ENCODE measurements at places on chromosomes 2 and 18.

DNA sequence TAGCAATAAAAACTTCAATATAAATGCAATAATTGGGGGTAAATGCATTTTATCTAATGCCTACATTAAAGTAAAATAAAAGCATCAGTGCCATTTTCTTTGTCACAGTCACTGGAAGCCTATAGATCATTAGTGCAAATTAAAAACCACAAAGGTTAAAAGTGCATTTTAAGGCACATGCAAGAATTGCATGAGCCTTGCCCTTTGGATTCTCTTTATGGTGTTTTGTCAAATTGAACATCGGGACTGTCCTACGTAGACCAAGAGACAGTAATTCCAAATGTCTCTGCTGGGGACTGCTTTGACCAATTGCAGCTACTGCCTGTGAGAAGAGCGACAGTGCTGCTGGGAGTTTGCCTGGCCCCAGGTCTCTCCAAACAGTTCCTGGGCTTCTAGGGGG is 130.3 kb upstream of the SATB2 start:
- no peak for DNase-seq

GRCh38 chr18:56115071-56116015 is 523.0 kb downstream of the TXNL1 start:
- no peak for DNase-seq

GRCh38 chr2:195536906-195537305 is 120.1 kb upstream of the SLC39A10 start:
- DNase-seq: no peak

GRCh38 chr2:128154225-128154624 is 63.2 kb downstream of the UGGT1 start:
- DNase-seq: no peak

DNA sequence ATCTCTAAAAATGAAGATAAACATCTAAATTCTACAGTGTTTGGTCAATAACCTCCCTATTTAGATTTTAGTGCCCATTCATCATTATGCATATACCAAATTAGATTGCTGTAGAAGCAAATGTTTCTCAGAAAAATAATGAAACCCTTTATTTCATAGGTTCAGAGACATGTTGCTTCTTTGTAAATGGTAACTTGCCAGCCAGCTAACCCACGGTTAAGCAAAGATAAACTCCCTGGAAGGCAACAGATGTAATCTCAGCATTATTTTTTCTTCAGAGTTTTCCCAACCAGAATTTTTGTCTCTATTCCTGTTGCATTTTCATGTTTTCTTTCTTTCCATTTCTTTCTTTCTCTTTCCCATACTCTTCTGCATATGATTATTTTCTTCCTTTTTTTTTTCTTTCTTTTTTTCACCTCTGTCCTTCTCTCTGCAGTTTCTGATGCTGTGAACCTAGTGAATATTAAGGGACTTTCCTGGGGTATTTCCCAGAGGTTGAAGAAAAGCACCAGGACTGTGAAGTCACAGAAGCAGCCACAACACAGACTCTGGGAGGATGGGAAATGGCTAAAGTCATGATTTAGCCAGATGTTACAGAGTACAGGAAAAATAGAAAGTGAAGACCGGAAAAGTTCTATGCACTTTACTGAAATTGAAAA is 50.0 kb upstream of the DSG1 start:
- no peak for DNase-seq

DNA sequence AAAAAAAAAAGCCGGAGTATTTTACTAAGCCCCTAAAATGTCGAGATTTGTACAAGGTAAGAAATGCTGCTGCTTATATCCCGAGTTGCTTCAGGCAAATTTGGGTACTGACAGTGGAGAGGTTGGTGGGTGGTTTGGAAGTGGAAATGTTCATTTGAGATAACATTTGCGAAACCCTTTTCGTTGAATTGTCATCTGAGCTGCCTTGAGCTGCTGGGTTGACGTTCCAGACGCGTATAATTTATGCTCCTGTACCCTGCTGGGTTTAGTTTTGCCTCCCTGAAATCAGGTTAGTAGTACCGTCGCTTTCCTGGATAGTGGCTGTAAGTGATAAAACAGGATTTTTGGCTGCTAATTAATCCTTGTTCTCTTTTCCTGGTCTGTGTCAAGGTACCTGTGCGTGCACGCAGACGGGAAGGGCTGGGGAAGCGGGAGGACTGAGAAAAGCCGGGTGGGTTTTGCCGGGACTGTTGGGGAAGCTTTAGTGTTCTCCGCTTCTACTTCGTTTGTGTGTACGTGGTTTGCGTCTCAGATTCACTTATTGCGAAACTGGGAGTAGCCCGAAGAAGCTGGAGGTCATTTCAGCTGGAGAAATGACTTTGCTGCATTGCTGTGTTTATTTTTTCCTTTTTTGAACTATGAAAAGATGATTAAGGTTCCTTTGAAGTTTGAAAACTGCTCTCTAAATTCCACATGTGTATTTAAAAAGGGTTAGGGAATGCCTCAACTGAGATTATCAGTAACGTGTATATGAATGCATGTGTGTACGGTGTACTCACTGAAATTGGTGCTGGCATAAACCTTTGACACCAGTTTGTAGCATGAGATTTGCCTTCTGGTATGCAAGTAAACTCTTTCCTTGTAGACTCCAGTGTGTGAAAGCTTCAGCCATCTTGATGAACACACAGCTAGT is 709 bp downstream of the UGP2 start:
- DNase-seq: no peak
